ENCODE measurements at places on chromosomes 1 and 21.

DNA sequence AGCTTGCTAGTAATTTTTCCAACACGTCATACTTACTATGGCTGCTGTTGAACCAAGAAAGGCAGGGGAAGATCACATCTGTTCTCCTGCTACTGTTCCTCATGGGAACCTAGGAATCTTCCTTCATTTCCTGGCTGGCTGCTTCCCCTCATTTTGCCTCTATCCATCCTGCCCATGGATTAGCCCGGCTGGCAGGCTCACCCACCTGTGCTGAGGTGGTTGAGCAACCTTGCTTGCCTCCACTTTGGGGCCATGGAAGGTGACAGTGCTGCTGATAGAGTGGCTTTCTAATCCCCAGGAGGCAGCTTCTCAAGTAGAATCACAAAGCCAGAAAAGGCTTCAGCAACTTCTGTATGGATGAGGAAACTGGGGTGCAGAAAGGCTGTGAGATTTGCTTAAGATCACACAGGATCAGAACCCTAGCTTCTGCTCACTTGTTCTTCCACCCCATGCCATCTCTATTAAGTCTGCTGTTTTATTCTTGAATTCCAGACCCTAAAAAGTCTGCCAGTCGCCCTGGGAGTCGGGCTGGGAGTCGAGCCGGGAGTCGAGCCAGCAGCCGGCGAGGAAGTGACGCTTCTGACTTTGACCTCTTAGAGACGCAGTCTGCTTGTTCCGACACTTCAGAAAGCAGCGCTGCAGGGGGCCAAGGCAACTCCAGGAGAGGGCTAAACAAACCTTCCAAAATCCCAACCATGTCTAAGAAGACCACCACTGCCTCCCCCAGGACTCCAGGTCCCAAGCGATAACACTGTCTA, 6.2 kb upstream of the BMP8A start:
- DNase-seq: no peak

- DNase-seq: no peak
These were observed 24.1 kb upstream of the NPHP4 start for GRCh38 chr1:6016191-6016865.

DNA sequence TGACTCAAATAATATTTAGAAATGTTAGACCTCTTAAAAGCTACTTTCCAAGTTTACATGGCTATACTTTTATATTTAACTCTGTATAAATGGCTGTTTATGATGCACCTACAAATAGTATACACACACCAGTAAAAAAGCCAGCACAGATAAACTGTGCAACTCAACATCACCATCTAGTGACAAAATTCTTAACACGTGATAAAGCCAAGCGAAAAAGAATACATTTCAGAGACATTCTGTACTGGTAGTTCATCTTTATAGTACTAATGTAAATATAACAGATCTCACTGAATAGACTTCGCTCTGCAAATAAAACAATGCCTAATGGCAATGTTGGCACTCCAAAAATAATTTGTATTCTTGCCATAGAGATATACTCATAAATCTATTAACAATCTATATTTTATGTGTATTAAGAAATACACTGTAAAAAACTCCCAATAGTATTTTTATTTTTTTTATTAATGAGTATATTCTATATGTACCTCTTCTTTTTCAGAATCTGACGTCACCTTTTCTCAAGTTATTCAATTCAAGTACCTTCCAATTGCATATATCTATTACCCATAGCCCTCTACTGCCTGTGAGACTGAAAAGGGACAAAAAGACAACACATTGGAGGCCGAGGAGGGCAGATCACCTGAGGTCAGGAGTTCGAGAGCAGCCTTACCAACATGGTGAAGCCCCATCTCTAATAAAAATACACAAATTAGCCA, 100.2 kb downstream of the DPYD start:
- DNase-seq: peak; percentile 25

GRCh38 chr1:12539705-12540579, 78.1 kb downstream of the DHRS3 start:
- DNase-seq: no peak

DNA sequence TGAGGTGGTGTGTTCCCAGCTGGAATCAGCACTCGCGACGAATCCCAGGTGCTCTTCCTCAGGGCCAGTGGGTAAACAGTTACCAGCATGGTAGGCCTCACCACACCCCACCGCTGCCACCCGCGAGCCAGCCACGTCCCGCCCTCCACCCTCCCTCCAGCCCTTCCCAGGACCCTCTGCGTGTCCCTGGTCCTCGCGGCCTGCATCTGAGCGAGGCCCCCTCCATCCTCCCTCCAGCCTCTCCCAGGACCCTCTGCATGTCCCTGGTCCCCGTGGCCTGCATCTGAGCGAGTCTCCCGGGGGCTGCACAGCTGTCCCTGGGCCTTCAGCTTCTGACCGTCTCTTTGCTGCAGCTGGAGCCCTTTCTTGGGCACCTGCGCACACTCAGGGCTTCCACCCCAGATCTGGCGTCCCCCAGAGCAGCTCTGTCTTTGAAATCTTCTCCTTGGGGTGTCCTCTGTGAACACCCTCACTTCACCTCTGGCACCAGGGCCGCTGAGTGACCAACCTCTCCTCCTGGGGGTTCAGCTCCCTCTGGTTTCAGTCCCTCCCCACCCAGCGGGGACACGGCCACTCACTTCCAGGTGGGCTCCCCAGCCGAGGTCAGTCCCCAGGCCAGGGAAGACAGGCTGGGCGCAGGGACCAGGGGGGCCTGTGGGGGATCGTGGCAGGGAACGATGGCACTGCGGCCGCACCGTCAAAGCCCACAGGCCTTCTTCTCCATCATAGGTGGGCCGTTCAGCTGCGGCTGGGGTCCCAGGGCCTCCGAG, 57.8 kb upstream of the COL6A2 start:
- no peak for DNase-seq

DNA sequence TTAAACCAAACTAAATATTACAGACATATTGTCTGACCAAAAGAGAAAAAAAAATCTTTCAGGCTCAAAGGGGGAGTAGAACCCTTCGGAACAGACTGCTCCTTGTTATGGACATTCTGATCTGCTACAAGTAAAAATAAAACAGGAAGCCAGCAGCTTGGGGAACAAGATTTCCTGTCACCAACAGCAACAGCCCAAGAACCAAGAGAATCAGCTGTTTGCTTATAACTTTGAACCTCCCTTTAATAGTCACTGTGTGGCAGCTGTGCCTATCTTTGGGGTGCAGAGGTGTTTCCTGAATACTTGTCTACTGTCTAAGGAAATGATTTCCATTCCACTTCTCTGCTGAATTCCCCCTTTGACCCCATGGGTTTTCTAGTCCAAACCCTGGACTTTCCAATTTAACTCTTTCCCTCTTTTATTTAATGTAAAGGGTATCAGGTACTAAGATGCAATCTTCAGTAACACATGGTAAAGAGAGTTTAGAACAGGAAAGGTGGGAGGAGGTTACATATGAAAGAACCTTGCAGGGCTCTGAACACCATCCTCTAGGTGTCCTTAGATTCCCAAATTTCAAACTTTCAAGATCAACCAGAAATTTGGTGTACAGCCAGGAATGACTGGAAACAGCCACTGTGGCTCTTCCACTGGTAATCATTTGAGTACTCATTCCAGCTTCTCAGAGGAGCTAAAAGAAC, 38.6 kb downstream of the GPR3 start:
- DNase-seq: no peak

GRCh38 chr1:178530037-178530402, 17.1 kb downstream of the TEX35 start:
- no peak for DNase-seq

GRCh38 chr1:201450721-201451291, 18.2 kb downstream of the PHLDA3 start:
- DNase-seq: no peak

DNA sequence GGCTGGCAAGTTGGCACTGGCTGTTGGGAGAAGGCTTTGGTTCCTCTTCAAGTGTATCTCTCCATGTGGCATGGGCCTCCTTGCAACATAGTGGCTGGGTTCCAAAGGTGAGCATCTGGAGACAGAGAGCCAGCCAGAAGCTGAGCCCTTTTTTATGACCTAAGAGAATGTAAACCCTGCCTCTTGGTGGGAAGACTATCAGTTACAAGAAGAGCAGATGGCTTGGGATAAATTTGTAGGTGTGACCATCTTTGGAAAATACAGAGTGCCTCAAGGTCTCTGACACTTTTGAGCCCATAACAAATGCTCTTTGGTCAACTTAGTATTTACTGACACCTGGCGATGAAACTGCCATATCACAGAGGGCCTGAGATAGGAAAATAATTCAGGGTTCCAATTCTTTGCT, 31.4 kb upstream of the PRELP start:
- DNase-seq: no peak

DNA sequence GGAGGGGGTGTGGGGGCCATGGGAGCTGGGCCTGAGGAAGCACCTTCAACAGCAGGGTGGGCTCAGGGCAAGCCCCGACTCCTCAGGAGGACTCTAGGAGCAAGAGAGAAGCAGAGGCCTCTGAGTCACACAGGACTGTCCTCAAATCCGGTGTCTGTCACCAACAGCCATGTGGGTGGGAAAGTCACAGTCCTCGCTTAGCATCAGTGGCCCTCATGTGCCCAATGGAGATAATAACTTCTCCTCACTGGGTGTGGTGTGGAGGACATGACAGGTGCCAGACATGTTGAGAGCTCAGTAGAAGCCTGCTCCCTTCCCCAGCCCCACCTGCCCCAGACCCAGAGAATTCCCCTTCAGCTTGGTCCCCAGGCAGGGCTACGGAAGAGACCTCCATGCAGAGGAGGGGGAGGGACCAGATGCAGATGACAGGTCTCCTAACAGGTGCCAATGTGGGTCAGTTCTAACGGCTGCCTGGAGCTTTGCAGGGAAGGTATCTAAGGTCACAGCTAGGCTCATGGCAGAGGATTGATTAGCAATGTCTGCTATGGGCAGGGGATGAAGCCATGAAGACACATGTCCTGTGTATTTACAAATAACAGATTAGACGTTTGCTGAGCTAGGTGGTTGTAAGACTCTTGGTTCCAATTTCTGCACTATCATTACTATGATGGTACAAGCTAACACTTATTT, 30.2 kb downstream of the TTC39A start:
- no peak for DNase-seq

- DNase-seq: peak; percentile 41
These were observed 1.5 kb upstream of the KCNH1 start for GRCh38 chr1:211135342-211135950.

DNA sequence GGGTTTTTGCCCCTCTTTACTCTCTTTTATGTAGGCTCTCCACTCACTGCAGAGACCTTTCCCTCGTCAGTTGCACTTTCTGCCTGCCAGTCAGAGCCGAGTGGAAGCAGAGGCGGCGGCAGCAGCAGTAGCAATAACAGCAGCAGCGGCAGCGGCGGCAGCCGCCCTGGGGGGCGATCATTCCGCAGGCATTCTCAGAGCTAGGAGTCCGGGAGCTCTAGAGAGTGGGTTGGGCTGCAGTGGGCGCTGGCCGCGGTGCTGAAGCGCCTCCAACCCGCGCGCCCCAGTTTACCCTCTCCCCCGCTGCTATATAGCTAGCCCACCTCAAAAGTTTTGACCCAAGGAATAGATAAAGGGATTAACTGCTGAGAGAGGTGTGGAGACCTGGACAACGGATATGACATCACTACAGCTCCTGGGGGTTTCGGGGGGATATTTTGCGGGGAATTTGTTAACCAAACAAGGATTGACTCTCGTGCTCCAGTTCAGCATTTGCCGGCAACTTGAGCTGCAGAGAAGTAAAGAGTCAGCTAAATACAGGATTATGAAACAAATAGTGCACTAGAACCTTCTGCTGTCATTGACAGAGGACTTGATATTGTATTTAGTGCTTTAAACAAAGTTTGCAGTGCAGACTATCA, at the start of gene OLFM3:
TSS of gene OLFM3 (minus strand) at position 102 of the 641 bp plus-strand sequence.
- no peak for DNase-seq

GRCh38 chr1:9848022-9848421, 24.3 kb upstream of the CLSTN1 start:
- no peak for DNase-seq

GRCh38 chr1:223229756-223230155, 86.7 kb upstream of the TLR5 start:
- no peak for DNase-seq

DNA sequence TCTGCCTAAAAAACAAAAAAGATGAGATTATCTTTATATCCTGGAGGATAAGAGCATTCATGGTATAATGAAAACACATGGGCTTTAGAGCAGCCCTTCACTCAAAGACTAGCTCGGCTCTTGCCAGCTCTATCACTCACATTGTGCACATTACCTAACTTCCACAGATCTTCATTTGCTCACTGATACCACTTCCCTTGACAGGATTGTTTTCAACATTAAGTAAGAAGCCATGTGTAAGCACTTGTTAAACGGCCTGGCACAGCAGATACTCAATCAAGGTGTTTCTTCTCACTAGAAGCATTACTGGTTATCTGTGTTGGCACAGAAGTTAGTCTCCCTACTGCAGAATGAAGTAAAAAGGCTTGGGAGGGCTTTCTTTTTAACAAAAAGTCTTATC, 18.7 kb downstream of the LPGAT1 start:
- no peak for DNase-seq

DNA sequence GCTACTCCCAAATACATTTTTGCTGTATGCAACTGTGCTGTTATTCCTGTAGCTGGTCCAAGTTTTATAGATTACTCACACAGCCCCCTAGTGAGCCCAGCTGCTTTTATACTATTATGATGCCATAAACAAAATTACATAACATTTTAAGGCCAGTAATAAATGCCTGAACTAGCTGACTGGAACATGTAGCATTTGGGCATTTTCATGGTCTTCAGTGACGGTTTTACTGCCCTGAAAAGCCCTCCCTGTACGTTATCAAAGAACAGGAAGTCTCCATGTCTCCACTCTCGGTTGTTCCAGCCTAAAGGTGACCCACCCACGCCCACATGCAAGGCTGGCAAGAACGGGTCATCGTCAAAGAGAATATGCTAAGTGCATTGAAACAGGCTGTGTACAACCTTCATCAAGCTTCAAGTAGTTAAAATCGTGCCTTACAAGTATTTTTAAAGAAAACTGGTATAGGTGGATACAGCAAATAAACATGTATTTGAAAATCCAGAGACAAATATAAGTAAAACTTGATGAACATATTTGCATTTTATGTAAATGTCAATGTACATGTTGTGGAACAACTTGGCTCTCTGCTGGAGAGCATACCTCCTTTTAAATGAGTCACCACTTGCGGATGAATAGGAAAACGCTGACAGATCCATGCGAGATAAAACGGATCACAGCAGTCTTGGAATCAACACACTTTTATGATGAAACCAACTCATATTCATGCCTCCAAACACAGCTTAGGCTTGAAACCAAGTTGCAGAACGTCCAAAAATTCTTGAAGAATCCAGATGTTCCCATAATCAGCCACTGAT, 520.5 kb downstream of the SMYD3 start:
- DNase-seq: no peak

DNA sequence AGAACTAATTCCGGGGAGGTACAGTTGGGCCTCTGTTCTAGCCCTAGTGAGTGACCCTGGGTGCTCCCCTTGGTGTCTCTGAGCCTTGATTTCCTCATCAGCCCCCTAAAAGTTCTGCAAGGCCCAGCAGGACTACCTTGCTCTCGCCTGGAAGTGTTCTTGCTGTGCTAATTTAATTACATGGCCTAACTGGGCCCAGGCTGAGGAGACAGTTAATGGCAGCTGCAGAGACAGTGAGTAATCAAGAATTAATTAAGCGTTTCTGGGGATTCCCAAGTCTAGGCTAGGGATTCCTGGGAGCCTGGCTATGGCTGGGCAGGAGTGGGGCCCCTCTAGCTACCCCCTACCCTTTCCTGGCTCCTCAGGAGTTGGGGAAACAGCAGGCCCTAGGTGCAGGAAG, 24.7 kb upstream of the DMBX1 start:
- no peak for DNase-seq
